ENCODE measurements at places on chromosomes 3 and 15. TPM values are rescaled to one million over a fixed set of nuclear protein-coding genes. Genes with fewer than 3 reads are reported as not detected.

DNA sequence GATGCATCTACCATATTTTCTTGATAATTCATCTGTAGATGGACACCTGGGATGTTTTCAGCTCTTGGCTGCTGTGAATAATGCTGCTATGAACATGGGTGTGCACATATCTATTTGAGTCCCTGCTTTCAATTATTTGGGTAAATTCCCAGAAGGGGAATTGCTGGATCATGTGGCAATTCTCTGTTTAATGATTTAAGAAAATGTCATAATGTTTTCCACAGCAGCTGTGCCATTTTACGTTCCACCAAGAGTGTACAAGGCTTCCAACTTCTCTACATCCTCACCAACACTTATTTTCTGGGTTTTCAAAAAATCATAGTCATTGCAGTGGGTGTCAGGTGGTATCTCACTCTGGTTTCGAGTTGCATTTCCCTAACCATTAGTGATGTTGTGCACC lies 64.4 kb downstream of the NSMCE3 start:
- no peak for DNase-seq

DNA sequence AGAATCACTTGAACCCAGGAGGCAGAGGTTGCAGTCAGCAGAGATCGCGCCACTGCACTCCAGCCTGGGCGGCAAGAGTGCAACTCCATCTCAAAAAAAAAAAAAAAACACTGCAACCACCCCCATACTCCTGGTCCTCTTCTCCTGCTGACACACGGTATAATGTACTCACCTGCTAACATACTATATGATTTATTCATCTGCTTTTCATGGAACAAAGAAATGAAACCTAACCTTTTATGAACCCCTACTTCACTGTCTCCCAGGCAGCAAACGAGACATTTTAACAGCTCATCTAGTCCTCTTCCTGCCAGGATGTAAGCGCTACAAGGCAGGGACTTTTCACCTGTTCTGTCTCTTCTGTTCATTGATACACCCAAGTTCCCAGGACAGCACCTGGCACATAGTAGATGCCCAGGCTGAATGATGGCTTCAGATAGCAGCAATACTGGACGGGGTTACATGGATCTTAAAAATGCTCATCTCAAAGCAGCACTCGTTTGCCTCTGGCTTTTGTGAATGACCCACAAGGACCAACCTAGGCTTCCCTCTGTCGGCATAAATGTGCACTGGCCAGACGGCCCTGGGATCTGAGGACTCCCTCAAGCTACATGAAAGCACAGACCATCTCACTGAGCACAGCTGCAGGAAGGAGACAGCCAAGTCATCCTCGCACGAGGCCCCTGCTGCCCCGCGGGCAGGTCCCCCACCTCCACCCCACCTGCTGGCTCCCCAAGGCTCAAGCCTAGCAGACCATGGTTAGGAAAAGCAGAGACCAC lies 20.3 kb downstream of the XXYLT1 start:
- DNase-seq, result no peak

DNA sequence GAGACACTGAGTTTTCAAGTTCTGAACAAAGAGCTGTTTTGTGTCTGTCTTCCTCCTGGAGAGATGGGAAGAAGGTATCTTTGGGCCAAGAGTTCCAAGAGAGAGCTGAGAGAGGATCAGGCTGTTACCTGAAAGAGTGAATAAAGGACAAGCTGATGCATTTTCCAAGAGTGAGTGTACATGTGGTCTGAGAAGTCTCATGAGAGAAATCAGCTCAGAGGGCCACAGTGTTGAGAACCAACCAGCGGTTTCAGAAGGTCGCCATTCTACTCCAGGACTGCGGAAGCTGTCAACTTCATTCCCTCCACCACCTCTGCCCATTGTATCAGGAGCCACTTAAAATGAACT lies 42.7 kb upstream of the PPP2R3A start:
- no peak for DNase-seq

DNA sequence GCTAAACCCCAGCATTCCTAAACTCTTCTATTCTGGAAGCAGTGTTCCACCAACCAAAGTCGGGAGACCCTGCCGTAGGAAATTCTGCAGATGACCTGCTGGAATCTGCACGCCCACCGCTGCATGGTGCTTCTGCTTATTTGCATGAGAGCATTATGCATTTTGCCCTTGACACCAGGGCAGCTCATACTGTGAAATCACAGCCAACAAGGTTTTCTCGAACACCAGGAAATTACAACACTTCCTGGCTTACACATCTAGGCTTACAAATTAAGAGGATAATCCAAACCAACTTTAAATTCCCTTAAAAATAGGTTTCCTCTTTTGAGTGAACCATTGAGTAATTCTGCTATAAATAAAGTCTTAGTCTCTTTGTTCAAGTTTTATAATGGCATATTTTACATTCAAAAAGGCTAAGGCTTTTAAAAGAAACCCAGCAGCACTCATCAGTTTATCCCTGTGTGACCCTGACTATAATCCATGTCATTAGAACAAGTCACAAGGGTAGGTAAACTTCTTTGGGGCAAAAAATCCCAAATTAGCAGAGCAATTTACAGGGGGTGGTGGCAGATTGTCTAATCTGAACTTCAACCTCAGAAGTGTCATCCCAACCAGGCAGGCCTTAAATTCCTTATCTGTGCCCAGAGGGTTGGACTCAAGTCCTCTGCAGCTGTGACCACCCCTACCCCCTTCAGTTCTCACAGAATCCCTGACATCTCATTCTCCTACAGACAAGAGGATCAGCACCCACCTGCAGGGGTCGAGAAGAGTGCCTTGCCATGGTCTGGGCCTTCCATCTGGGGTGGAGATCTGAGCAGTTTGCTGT lies 33.5 kb upstream of the RBP1 start:
- DNase-seq, result no peak

DNA sequence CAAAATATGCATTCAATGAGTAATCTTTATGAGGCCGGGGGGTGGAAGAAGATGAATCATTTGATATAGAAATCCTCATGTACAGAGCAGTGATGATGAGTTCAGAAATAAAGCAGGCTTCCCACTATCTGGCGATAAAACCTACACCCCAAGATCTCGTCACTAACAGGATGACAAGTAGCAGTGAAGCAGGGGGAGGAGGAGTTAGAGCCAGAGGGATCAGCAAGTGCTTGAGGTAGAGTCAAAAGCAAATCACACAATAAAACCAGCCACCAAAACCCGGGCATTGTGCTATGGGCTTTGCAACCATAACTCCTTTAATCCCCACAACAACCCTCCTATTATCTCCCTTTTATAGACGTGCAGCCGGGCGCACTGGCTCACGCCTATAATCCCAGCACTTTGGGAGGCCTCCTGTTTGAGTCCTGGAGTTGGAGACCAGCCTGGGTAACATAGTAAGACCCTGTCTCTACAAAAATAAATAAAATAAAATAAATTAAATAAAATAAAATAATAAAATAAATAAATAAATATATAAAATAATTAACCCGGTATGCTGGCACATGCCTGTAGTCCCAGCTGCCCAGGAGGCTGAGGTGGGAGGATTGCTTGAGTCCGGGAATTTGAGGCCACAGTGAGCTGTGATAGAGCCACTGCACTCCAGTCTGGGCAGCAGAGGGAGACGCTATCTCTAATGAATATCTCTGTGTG lies 53.0 kb downstream of the STARD5 start:
- DNase-seq, result no peak

DNA sequence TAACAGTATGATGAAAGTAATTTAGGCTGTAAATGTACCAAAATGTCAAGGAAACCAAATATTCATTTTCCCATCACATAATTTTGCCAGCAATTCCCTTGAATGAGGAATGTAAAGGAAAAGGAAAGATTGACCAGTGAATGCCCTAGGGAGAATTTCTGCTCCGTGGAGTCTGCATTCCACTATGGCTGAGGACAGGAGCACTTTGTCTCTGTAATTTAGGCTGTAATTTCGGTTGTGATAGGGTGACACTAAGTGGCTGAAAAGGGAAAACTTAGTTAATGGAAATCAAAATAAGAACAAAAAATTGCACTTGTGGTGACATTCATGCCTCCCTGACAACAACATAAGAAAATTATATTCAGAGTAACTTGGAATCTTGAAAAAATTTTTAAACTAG lies 8.3 kb upstream of the TMEM207 start:
- DNase-seq, result no peak

GRCh38 chr3:86175051-86175536 lies 815.9 kb downstream of the VGLL3 start:
- no peak for DNase-seq

Gene AP3B2
- total RNA-seq, result 0.94 TPM

DNA sequence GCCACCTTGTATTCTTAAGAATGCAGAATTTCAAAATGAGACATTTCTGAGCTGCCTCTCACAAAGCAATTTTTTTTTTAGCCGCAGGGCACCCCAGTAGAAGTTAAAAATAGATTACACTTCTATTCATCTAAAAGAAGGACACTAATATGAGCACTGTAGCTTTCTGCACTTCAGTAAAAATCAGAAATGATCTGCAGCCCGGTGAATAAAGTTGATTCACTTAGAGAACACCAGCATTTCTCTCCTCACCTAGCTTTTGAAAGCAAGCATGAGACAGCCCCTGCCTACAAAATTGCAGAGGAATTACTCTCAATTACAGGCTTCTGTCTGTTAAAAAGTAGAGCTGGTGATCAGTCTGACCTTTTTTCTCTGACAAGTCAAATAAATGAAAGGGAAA lies 1062.4 kb downstream of the FHIT start:
- DNase-seq, result no peak

- no peak for DNase-seq
Measured at GRCh38 chr3:81161851-81162250, 599.6 kb downstream of the GBE1 start.

Gene EID1
- 139 TPM for total RNA-seq

DNA sequence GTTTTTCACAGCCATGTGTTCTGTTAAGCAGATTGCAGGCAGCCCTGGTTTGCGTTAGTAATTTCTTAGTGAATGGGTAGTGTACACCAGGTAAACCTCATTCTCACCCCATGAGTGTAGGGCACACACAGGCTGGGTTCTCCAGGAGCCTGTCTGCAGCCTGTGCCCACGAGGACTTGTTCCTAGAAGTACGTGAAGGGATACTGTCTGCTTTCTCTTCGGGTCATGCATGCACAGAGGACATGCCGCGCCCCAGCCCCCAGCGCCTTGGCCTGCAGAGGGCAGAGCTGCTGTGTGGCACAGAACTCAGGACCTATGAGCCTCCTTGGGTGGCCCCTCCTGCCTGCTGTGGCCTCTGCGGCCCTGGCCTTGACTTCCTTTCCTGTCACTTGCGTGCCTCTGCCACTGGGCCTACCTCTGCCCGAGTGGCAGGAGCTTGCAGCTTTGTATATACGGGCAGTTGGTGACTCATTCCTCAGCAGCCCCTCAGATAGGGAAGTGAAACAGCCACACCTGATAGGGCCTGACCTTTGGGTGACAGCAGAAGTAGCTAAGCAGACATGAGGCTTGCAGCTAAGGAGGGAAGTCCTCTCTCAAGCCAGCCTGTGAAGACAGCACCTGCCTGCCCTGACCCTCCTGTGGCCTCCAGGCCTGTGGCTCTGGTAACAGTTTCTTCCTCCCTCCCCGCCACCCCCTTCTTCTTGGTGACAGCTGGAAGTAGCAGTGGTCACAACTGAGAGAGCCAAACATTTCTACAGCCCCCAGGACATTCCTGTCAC lies 19.5 kb downstream of the PPCDC start:
- peak; percentile 50 for DNase-seq

- no peak for DNase-seq
Measured at GRCh38 chr15:99110093-99110492, 5.2 kb downstream of the SYNM start.

- no peak for DNase-seq
Measured at GRCh38 chr3:58464866-58465265, 27.0 kb upstream of the KCTD6 start.

Gene SYNPR
- 0.43 TPM for total RNA-seq

DNA sequence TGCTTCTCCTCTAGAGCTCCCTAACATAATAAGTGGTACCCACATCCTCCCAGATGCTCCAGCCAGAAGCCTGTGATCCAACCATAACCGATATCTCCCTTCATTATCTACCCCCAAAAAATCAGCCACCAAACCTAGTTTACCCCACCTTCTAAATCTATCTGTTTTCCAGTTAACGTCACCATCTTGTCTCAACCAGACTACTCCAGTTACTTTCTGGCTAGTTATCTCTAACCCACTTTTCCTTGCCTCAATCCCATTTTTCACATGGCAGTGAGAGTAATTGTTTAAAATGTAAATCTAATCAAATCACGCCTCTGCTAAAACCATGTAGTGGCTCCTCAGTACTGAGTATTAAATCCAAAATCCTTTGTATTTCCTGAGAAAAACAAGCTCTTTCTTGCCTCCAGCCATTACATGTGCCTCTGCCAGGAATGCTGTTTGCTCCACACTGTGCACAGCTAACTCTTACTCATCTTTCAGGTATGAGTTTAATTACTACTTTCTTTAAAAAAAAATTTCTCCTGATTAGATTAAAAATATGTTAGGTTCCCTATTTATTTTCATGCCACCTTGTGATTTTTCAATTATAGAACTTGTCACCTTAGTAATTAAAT lies 15.4 kb downstream of the CCDC54 start:
- no peak for DNase-seq

DNA sequence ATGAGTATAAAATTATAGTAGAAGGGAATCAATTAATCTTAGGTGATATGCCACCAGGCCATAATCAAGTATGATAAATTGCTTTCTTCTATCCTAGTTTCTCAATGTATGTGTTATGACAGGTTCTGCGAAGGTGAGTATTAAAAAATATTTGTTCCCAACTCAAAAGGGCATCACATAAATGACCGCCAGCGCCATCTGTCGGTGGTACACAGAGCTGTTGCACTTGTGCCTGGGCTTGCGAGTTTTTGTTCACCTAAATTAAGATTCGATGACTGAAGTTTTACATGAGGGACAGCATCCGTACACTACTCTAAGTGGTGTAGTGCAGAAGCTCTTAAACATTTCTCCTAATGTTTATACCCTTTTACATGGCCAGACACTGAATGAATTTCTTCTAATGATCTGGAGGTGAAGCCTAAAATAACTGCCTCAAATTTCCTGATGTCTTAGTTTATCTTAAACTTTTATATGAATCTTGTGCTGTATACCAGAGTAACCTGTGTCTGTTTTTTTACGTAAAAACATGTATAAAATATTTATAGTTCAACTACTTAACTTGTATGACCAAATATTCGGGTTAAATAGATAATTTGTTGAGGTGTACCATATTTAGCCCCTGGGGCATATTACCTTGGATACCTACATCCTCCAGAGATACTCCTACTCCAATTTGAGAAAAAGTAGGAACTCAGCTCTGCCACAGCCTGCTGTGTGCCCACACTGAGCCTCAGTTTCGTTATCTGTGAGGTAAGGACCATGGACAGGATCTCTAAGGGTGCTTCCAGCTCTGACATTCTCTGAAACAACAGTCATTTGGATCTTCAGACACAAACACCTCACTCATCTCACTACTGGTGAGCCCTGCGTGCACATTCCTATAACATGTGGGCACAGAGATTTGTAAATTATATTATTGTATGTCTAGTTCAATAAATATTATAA lies 365.6 kb downstream of the MAGI1 start:
- no peak for DNase-seq

Gene CILP
- 0.89 TPM for total RNA-seq

- DNase-seq, result no peak
Measured at GRCh38 chr3:122000936-122001605, 21.0 kb downstream of the ILDR1 start.

Gene UPK1B
- total RNA-seq, result 0.60 TPM
